T-helper 22 cell (primary cell): ENCODE measurements at places on chromosomes 2 and 18.

- no peak for DNase-seq
These were observed 779 bp downstream of the DGKD start for GRCh38 chr2:233354971-233355574.

DNA sequence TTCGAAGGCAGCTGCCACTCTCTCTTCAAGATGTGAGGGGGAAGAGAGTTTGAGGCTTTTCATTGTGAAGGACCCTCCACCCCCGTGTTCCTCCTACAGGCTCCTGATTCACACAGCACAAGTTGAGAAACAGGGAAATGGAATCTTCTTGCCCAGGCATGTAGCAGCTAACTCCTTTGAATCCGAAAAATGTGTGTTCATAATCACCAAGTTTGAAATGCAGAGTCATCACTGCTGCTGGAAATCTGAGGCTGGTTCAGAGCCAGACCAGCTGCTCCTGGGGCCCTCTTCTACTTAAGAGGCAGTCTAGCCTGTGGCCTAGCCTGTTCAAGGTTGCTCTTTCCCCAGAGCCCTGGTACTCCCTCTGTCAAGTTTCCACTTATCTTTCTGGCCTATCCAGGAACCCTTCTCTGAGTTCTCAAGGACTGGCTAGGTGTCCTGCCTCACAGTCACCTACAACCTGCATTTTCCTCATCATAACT lies 166.4 kb downstream of the TMEM247 start:
- DNase-seq: no peak

- DNase-seq: peak; percentile 89
These were observed 37.0 kb downstream of the NIFK start for GRCh38 chr2:121699421-121700333.

GRCh38 chr18:23306822-23307221 lies 146.3 kb upstream of the RIOK3 start:
- DNase-seq: no peak

GRCh38 chr2:230319211-230319862 lies 7.7 kb upstream of the SP140L start:
- DNase-seq: peak; percentile 58

DNA sequence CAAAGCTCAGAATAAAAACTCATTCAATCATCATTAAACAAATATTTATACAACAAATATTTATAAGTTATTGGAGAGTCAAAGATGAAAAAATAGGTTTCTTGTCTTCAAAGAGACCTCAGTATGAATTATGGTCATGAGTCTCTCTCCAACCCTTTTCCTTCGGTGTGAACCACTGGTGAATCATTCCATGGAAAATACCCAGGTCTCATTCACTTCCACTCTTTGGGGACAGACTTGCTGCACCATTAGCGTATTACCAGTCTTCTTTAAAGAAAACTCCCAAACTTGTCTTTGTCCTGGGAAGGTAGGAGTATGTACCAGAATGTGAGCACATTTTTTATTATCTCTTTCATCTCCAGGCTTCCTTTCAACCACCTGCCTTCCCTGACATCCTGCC lies 257.4 kb upstream of the RBMS1 start:
- no peak for DNase-seq

- DNase-seq: no peak
These were observed 68.1 kb upstream of the ZNF804A start for GRCh38 chr2:184530239-184530638.

- no peak for DNase-seq
These were observed 77.4 kb downstream of the ACTR3 start for GRCh38 chr2:113967272-113967671.

DNA sequence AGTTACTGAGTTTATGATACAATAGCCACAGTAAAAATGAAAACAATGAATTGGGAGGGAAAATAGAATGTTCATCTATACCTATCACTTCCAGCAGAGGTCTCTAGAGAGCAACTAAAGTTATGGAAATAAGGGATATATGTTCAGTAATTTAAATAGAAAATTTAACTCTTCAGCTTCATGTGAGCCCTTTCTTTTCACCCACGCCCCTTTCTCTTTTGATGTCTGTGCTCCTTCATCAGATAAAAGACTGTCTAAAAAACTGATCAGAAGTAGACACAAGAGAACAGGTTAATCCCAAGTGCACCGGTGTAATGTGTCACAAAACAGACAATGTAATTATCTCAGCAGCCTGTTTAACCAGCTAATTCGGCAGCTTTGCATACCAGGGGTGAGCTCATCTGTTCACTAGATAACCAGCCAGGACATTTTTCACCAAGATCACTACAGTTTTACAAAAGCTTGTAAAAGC lies 238.5 kb upstream of the ERBB4 start:
- no peak for DNase-seq

GRCh38 chr2:59232394-59233165 lies 991.5 kb upstream of the FANCL start:
- DNase-seq: no peak

DNA sequence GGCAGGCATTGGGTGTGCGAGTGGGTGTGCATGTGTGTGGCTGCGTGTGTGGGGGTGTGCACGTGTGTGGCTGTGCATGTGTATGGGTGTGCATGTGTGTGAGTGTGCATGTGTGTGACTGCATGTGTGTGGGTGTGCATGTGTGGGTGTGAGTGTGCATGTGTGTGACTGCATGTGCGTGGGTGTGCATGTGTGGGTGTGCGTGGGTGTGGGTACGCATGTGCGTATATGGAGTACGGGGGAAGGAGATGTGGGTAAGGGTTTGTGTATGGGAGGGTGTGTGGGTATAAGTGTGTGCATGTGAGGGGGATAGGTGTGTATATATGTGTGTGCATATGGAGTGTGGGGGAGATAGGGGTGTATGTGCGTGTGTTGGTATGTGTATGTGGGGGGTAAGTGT lies 136.4 kb downstream of the FAM210A start:
- DNase-seq: no peak

DNA sequence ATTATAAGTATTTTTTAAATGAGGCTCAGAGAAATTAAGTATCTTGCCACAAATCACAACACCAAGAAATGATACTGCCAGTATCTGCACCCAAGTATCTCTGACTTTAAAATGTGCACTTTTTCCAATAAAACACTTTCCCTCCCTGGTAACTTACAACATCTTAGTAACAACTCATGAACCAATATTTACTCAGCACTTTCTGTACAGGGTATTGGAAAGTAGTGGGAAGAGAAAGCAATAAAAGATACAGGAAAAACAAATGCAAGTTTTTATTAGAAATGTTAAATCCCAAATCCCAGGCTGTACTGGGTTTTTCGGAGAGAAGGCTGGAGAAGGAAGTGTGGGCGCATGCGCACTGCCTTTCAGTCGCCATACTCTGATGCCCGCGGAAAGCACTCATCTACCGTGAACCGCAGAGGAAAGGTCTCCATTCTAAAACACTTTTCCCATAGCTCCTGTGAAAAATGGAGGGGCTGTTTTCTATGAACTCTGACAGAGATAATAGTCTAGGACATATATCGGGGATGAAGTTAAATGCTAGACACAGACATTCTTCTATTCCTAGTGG lies 52.1 kb downstream of the L3MBTL4 start:
- no peak for DNase-seq

- DNase-seq: no peak
These were observed 50.1 kb upstream of the ITM2C start for GRCh38 chr2:230814616-230815015.

DNA sequence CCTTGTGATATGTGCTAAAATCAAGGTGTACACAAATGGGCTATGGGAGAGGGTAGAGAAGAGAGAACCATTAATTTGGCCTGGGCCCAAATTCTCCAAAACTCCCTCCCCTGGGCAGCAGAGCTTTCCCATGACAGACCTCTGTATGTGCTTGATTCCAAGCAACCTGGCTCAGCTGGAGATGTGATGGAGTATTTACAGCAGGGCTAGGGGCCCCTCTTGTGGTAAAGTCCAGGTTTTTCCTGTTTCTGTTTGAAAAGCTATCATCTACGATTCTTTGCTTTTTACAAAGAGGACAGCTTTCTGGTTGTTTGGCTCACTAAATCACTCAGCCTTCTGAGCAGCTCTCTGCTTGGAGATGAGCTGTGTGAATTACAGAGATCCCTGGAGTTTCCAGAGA lies 40.3 kb downstream of the KCNS3 start:
- DNase-seq: no peak

GRCh38 chr18:48785091-48785614 lies 165.6 kb downstream of the SMAD7 start:
- DNase-seq: no peak

DNA sequence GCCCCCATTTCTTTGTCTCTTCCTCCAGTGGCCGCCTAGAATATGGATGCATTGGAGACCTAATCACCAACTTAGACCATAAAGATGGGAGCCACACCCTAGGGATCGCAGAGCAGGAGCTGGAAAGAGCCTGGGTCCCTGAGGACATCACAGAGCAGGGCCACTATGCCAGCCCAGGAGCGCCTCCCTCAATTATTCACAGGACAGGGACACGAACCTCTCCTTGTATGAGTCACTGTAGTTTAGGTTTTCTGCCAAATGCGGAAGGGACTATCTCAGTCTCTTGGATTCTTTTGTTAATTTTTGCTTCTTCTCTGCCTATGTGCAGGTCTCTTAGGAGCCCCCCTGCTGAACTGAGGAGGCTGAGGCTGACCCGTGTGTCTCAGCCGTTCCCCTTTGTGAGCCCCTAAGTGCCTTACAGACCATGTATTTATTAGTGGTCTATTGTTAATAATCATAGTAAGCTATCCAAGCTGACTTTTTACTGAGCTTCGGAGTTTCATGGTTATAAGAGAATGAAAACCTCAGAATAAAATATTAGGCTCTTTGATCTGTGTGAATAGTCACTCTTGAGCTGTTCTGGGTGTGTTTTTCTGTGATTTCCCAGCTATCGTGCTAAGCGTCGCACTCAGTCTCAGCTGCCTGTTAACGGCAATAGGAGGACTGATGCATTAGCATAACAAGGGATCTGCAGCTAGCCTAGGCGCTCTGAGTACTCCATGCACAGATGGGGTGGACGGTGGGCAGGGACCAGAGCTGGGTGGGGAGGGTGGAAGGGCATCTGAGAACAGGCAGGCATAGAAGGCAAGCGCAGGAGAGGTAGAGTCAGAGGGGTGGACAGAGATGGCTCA lies 12.7 kb upstream of the PTPN4 start:
- DNase-seq: no peak

- DNase-seq: no peak
These were observed 145.2 kb downstream of the MGAT5 start for GRCh38 chr2:134399096-134399495.

GRCh38 chr2:220478305-220479058 lies 851.1 kb downstream of the SLC4A3 start:
- DNase-seq: no peak

DNA sequence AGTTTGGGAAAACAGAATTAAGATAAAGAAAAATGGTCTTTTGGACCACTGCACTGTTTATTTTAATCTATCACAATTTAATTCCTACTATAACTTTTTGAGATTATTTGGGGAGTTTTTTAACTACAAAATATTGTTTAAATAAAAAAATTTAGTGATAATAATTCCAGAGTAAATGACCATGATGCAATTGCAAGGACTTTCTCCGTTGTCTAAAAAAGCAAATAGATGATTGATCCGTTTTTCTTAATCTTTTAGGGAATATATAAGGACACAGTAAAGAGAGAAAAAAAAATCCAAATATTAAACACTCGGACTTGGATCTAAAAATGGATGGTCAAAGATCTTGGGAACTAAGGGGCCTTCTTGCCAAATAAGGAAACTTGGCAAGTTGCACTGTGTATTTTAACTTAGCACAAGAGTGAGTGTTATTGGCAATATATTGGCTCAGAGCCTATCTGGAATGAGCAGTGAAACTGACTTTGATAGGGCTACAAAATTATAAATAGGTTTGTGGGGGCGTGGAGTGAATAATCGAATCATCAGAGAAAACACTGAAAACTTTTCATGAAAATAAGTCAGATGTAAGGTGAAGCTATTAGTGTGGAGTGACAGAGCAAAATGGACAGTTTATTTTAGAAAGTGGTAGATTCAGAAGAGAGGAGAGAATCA lies 2.0 kb downstream of the MAP3K20 start:
- DNase-seq: no peak

GRCh38 chr2:195694553-195694952 lies 37.5 kb downstream of the SLC39A10 start:
- DNase-seq: no peak

- DNase-seq: no peak
These were observed 423.3 kb downstream of the LPIN1 start for GRCh38 chr2:12169721-12170120.

DNA sequence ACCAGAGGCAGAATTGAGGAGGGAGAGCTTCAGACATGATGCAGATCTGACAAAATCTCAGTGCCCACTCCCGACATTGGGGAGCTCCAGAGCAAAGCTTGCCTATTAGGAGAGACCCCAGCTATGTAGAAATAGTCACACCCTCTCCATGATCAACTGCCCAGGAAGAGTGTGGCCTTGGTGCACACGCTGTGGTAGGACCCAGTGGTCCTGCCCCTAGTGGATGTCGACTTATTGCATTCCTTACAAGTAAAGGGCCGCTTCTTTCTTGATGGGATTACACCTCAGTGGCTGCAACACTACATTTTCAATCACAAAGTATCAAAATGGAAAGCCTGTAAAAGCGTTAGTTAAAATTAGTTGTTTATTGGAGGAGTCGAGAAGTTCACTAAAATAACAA lies 64.2 kb downstream of the VRK2 start:
- DNase-seq: no peak

- peak; percentile 25 for DNase-seq
These were observed 2.6 kb upstream of the ZFP36L2 start for GRCh38 chr2:43228756-43229659.

- no peak for DNase-seq
These were observed 201.8 kb downstream of the ZFP36L2 start for GRCh38 chr2:43024515-43025011.

DNA sequence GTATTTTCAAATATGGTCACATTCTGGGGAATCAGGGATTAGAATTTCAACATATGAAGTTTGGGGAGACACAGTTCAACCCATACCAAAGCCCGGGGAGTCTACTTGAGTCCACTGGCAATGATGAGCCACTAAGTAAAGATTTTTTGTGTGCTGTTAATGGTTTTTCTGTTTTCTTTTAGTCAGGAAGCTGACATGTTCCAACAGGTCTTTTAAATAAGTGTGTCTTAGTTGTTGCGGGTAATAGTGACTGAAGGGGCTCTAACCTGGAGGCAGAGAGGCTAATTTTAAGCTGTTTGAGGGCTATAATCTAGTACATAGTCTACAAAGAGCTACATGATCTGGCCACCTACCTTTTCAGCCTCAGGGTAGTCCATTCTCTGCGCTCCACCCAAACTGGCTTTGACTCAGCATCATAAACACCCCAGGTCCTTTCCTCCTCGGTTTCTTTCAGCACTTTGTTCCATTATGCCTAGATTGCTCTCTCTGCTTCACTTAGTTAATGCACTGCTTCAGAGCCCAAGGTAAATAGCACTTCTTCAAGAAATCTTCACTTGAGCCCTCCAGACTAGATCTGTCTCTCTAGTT lies 17.6 kb upstream of the UBE2E3 start:
- no peak for DNase-seq

DNA sequence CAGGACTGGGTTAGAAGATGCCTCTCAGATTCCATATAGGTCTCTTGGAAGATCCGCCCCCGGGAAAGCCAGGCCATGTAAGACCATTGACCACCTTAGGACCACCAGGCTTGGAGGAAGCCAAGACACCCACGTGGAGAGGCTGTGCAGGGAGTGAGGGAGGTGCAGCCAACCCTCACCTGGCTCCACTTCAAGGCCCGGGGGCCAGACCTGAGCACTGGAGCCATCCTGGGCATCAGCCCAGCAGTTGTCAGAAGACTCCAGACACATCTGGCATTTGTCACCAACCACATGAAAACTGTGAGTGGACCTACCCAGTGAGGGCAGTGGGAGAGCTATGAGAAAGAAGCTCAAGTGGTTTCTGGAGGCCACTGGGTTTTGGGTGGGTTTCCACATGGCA lies 214.4 kb downstream of the MYT1L start:
- no peak for DNase-seq
